NT2/D1 (cell line): ENCODE measurements at places on chromosomes 1 and 21.

DNA sequence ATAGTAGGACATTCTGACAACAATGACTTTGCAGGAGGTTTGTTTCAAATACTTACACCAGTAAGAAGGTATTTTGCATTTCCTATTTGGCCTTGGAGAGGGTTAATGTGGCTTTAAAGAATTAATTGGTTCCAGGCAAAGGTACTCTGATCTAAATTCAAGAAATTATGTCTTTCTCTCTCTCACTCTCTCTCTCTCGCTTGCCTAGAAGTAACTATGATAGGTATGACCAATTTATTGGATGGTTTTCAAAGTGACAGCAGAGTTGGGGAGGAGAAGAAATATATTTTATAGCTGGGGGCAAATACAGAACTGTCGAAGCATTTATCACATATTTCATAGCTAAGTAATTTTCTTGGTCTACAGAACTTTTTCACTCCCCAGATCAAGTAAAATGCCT, 116.0 kb downstream of the ATP6V1G3 start:
- DNase-seq, result no peak

DNA sequence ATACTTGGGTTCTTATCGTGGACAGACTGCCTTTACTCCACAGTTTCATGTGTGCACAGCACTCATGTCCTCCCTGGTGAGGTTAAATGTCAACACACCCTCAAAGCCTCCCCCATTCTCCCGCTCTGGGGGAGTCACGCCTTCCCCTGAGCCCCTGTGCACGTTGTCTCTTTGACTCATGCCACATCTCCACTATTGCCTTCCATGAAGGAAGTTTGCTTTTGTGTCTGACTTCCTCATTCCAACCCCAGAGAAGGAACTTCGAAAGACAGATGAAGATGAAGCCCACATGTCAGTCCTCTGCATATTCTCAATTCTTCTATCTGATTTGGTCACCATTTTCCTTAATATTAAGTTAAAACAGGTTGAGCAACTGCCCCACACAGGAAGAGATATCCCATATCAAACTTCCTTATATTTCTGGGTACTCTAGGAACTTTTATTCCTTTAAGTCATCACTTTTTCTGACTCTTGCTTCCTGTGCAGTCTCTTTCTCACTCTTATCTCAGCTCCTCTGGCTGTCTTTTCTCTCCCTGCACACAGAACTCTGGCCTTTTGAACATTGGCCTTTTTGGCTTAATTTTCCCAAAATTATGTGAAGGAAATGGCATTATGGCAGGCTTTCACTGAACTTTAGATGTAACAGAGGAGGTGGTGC, 41.5 kb downstream of the C4BPA start:
- no peak for DNase-seq

DNA sequence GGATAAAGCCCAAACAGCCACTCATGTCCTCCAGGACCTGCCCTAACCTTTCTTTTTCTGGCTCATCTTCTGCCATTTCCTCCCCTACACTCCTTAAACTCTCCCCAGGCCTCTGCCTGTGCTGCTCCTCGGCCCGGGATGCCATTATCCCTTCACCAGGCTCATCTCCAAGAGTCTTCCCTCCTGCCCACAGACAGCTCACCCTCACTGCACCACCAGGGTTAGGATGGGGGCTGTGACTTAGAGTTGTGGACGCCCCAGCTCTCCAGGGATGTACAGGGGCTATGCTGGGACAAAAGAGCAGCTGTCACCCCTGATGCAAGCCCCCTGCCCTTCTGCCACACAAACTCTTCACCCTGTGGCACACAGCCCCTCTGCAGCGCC, 32.0 kb downstream of the TTC39A start:
- DNase-seq, result no peak

- DNase-seq, result no peak
Measured at GRCh38 chr1:205581321-205581980, 50.4 kb downstream of the ELK4 start.

DNA sequence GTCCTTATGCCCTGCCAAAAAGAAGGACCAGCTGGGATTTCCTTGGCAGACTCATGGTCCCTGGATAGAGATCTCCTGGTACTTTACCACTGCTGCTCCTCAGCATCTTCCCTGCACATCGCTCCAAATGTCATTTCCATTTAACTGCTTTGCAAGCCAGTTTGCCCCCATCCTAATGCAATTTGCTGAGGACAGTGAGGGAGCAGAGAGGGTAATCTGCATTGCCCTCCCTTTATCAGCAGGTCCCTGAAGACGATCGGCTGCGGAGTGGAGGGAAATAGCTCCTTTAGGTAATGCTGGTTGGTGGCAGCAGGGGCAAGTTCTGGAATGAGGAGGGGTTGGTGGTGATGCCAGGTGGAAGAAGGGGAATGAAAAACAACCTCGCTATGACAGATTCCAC, 2.7 kb downstream of the PLXNA2 start:
- no peak for DNase-seq

GRCh38 chr1:67958472-67958871, 92.0 kb downstream of the DIRAS3 start:
- DNase-seq, result no peak

- no peak for DNase-seq
Measured at GRCh38 chr1:109669246-109669948, 1.5 kb downstream of the GSTM2 start.

GRCh38 chr1:92482665-92483609, 3.8 kb downstream of the GFI1 start:
- DNase-seq, result no peak

DNA sequence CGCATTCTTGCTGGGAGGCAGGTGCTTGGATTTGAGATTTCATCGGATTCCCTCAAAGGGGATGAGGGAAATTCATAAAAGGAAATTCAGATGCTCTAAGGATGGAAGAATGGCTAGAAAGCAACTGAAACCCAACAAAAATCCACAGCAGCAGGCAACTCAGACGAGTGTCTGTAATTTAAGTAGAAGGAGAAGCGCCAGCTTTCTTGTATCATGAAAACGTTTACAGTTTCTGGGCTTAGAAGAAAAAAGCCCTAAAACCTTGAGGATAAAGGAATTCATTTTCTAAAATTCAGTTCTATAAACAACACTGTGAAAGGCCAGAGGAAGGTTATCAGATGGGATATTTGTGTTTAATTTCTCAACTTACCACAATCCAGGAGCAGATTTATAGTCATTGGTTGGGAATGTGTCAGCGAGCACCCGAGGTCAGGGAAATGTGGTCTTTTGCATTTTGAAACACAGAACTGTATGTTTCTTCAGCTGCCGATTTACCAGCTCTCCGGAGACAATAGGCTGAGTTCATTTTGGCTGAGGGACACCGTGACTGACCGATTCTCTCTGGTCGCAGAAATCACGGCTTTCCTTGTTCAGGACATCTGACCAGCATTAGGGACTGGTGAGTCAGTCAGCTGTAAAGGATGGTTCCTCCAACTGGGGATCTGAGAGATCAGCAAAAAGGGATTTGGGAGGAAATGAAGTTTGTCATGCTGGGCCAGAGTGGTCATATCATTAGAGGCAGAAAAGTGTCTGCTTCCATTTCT, 111.6 kb upstream of the ERRFI1 start:
- no peak for DNase-seq

DNA sequence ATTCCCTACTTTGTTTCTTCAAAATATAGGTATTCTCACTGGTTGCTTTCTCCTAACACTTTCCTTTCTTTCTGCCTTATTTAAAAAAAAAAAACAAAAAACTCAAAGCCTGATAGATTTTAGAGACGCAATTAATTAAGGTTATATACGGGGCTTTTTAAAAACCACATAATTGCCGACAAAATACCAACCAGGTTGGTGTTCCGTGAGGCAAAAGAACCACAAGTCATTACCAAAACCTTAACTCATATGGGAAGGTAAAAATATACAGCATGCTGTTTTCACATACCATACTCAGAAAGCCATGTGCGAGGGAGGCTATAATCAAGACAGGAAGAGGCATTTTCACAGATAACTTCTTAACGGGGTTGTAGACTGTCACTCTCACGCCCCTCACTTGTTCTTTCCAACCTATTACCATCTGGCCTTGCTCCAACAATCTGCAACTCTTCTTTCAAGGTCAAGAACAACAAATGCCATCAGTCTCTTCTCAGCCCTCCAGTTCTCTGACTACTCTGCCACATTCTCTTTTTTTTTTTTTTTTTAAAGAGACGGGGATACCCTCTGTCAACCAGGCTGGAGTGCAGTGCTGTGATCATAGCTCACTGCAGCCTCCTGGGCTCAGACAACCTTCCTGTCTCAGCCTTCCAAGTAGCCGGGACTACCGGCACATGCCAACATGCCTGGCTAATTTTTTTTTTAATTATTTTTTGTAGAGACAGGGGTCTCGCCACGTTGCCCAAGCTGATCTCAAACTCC, 102.6 kb downstream of the APP start:
- DNase-seq, result no peak

GRCh38 chr1:187987236-187987776, 1158.6 kb downstream of the PLA2G4A start:
- DNase-seq, result no peak

DNA sequence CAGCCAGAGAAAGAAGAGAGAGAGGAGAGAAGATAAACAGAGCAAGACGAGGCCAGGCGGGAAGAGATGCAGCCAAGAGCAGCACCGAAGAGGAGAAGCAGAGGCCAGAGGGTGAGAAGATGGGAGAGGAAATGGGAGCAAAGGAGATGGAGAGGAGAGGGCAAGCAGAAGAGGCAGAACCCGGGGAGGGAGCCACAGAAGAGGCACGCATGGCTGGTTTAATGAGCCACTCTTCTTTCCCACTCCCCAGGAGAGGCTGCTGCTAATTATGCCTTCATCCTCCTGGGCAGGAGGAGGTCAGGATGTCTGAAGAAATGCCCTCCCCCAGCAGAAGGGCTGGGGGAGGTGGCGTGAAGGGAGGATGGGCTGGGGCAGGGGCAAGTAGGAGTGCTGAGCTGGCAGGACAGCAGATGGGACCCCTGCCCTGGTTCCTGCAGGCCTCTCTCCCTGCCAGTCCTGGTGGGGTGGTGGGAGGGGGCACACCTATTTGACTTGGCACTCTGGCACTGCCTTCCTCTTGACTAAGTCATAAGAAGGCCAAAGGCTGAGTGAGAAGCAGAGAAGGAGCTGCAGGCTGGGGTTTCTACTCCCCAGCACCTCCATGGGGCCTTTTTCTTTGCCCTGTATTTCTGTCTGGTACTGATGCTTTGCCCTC, 32.3 kb downstream of the KIRREL1 start:
- no peak for DNase-seq

GRCh38 chr1:93613898-93614297, 67.7 kb downstream of the BCAR3 start:
- DNase-seq, result no peak

DNA sequence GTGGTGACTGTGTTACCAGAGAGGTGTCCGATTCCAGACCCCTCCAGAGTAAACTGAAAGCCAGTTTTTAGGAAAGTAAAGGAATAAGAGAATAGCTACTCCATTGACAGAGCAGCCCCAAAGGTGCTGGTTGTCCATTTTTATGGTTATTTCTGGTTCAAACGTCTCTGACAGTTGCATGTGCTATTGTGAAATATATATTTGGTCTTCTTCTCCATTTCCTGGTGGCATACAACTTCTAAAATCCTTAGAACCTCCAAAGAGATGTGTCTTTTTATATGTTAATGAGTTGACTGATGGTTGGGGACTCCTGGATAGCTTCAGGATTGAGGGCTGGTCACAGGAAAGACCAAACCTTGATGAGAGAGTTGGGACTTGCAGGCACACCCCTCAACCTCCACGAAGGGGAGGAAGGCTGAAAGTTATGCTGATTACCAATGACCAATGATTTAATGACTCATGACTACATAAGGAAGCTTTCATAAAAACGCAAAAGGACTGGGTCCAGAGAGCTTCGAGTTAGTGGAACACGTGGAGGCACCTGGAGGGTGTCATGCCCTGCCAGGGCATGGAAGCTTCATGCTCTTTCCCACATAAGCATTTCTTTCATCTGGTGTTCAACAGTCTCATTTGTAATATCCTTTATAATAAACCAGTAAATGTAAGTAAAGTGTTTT, 100.7 kb downstream of the SLC16A1 start:
- no peak for DNase-seq

- no peak for DNase-seq
Measured at GRCh38 chr1:51565009-51565408, 45.9 kb upstream of the EPS15 start.

DNA sequence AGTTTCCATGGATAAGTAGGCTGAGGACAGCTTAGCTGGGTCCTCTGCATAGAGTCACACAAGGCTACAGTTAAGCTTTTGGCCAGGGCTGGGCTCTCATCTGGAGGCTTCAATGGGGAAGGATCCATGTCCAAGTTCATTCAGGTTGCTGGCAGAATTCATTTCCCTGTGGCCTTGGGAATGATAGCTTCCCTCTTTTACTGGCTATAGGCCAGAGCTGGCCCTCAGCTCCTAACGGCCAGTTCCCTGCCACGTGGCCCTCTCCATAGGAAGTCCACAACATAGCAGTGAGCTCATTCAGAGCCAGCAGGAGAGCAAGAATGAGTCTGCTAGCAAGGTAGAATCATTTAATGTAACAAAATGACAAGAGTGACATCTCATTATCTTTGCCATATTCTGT, 15.1 kb upstream of the PODN start:
- no peak for DNase-seq

DNA sequence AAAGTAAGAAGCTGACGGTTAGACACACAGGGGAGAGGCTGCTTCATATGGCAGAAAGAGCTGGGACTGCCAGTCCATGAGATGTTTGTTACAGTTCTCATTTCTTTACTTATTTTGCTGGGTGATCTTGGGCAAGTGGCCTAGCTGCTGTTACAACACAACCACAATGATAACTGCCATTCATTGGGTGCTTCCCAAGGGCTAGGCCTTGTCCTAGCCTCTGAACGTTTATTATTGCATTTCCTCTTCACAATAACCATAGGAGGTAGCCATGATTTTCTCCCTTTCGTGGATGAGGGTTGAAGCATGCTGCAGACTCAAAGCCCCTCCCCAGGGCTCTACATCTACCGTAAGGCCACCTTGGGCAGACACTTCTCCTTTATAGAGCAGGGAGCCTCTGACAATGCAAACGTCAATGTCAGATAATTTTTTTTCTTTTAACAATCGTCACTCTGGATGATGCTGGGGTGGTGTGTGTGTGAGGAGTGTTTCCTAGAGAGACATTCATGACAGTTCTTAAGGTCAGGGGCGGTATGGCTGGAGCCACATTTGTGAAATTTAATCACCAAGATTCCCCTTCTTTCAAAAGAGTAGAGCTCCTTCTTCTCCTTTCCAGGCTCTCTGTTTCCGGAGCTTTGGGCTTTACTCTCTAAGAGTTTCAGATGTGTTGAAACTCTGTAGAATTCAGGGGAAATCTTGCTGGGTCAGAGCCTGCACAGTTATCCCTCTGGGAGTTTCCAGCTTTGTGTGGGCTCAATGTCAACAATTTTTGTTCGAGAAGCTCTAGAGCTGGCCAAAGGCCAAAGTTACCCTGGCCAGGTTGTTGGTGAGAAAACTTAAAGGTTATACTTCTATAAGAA, 138.5 kb upstream of the SGIP1 start:
- DNase-seq, result no peak

GRCh38 chr21:29092102-29092959, 18.9 kb upstream of the CCT8 start:
- no peak for DNase-seq
